ENCODE measurements at places on chromosomes 1 and 21.

GRCh38 chr1:170085091-170085490, 10.6 kb upstream of the KIFAP3 start:
- DNase-seq = no peak

DNA sequence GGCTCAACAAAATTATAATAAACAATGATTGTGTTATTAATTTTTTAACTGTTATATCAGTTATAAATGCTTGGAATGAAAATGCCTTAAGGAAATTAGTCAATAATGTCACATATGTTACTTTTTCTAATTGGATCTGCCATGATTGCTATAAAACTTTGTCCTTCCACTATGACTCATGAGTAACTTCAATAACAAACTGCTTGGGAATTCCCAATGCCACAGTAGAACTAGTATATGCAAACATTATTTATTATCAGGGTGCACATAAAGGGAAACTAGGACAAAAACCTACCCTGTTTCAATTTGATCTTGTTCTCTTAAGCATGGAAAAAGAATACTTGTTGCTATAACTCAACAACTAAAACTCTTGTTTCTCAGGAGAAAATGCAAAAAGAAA, 59.1 kb upstream of the PDC start:
- no peak for DNase-seq

DNA sequence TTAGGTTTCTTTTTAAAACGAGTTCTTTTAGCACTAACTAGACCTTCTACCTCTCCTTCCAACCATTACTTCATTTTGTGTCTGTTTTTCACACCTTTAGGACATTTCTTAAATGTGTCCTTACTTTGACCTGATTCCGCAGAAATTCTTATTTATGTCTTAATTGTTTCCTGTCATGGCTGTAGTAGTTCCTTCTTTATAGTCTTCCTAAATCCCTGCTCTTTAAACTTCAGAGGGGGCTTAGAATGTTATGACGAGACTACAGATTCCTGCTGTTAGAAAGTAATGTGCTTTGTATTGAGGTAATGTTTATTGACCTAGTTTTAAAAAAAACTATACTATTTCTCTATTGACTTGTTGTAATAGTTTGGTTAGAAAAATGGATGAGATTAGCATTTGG, 70.4 kb downstream of the HMCN1 start:
- DNase-seq = no peak

GRCh38 chr21:22244516-22244915, 1246.3 kb downstream of the NCAM2 start:
- DNase-seq = no peak

- DNase-seq = no peak
These were observed 56.5 kb upstream of the BCAR3 start for GRCh38 chr1:93738075-93738622.

GRCh38 chr1:155011437-155012025, 8.9 kb downstream of the ZBTB7B start:
- DNase-seq = no peak

- DNase-seq = no peak
These were observed 128.0 kb downstream of the HMCN1 start for GRCh38 chr1:185862235-185862634.

DNA sequence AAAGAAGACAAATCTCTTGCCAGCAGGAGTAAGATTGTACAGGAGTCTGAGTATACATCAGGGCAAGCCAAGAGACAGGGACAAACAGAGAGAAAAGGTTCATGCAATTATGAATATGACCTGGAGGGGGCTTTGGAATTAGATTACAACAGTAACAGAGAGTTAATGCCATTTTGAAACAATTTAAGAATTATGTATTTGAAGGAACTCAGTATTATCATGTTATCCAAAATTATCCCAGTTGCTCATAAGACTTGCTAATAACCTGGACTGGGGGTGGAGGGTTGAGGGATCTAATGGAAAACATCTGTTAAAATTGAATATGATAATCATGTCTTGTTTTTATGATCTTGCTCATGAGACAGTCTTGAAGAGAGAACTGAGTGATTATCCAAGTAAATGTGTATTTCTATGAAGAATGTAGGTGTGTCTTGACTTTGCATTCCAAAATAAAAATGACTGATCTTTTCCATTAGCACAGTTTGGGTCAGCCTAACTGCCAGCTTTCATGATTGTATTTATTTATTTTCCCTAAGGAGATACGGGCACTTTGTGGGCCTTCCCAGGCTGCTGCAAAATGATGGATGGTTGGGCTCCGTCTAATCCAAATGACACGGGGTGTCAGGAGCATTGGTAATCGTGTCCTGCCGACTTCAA, 117.7 kb downstream of the ERG start:
- no peak for DNase-seq

- no peak for DNase-seq
These were observed 91.0 kb upstream of the SPATA6 start for GRCh38 chr1:48563021-48563420.

- no peak for DNase-seq
These were observed 17.7 kb downstream of the METTL13 start for GRCh38 chr1:171799166-171799565.

- no peak for DNase-seq
These were observed 563.0 kb upstream of the NEGR1 start for GRCh38 chr1:72845381-72845780.

GRCh38 chr1:17687145-17687544, 68.0 kb upstream of the ACTL8 start:
- no peak for DNase-seq

DNA sequence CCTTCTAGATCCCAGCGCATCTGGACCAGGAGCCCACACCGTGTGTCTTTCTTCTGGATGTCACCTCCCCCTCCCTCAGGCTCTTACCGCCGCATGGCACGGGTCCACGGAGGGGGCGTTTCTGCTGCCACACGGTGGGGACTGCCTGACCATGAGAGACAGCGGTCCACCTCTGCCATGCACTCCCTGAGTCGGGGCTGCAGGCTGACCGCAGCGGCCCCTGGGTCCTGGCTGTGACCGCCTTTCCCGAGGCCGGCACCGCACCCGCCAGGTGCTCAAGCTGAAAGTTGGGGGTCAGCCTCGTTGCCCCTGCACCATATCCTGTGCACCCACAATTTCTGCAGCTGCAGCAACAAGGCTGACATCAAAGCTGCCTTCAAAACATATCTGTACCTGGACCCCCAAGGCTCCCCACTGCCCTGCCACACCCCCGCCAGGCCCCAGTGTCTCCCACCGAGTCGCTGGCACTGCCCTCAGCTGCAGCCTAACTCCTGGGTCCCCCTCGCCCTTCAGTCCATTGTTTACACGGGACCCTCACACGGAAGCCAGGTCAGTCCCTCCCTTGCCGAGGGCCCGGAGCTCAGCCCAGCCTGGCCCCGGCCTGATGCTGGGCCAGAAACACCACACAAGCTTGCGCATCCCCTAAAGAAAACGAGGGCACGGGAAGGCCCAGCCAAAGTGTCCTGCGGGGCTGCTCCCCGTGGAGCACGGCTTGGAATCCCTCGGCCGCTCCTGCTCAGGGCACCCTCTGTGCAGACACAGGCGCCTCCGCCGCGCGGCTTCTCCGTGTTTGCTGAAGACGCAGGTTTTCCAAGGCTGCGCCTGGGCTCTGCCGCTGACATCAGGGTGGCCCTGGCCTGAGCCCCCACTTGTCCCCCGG, 51.9 kb downstream of the MORN1 start:
- no peak for DNase-seq

GRCh38 chr1:218249338-218250140, 35.6 kb upstream of the RRP15 start:
- DNase-seq = no peak

DNA sequence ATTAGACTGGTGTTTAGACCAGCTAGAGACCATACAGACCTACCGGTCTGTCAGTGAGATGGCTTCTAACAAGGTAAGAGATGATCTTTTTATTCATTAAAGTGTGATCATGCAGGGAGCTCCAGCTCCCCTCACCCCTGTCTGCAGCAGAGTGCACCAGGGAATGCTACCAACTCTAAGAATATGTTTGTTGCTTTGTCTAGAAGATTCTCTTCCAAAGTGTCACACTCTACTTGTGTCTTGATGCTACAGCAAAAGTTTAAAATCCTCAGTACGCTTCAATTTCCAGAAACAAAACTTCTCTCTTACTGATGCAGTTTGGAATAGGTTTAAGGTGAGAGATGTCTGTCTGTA, 201.4 kb upstream of the SGIP1 start:
- no peak for DNase-seq

Measured in stimulated activated CD4-positive, alpha-beta T cell treated with anti-CD3 and anti-CD28 coated beads, Interleukin-1b, Interleukin-23, amount 100 ng/mL, for 48 hours (primary cell).